ENCODE measurements at places on chromosomes 13 and 19.

DNA sequence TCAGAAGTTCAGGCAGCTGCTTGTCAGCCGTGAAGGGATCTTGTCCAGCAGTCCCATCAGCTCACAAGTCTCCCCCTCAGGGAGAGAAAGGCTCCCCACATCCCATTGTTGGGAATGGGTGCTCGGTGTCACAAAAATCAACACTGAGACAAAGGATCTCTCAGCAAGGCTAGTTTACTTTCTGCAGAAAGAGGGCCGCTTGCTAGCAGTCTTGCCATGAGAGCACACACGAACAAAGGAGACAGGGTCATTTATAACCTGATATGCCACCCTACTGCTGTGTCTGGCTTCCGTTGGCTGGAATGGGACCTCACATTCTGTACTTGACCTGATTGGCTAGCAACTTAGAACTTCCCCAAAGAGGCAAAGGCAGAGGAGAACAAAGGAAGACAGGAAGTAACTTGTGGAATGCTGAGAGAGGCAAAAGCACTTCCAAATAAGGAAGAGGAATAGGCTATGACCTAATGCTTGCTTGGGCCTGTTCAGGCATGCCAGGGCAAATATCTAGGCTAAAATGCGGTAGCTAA is 8.7 kb upstream of the IGFL3 start:
- no peak for DNase-seq

GRCh38 chr13:105814902-105815250 is 720.6 kb downstream of the EFNB2 start:
- no peak for DNase-seq

GRCh38 chr19:35901055-35901644 is 810 bp upstream of the NFKBID start:
- DNase-seq: no peak

GRCh38 chr19:14265290-14266036 is 59.5 kb upstream of the ADGRL1 start:
- no peak for DNase-seq

DNA sequence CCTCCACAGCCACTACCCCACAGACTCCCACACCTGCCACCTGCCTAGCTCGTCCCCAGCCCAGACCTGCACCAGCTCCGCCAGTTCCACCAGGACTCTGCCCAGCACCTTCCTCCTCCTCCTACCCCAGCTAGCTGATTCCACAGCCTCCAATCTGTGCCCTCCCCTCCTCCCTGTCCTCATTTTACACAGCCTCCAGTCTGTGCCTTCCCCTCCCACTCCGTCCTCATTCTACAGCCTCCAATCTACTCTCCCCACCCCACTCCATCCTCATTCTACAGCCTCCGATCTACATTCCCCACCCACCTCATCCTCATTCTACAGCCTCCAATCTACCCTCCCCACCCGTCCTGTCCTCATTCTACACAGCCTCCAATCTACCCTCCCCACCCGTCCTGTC is 7.3 kb downstream of the MYDGF start:
- DNase-seq: no peak

- DNase-seq: no peak
These were observed at the start of gene CXCL17 for GRCh38 chr19:42442833-42443232. TSS of gene CXCL17 (minus strand) at chr19:42442946. CDS start at chr19:42442832, 114 bp downstream.

GRCh38 chr13:112685896-112686295 is 3.9 kb upstream of the ATP11A start:
- DNase-seq: no peak

GRCh38 chr13:41590643-41591042 is 133.3 kb downstream of the RGCC start:
- DNase-seq: no peak

GRCh38 chr13:99385161-99385560 is 78.0 kb upstream of the GPR183 start:
- DNase-seq: no peak

- DNase-seq: no peak
These were observed 200.9 kb upstream of the TMTC4 start for GRCh38 chr13:100875392-100876043.

DNA sequence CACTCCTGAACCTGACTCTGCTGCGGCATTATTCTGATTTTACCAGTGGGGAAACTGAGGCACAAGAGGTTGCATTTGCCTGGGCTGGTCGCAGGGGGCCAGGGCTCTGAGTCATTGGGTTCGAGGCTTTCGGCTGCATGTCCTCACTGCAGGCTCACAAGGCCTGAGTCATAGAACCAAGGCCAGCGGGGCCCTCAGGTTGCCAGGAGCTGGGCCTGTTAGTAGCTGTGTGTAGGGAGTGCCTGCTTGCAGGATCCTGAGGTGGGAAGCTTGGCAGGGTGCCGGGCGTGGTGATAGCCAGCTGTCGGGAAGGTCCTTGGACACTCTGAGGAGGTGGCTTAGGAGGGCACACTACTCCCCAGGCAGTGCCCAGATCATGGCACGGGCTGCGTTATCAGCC is 21.6 kb upstream of the F2RL3 start:
- DNase-seq: no peak
